ENCODE measurements at places on chromosomes 7 and 10. TPM values are rescaled to one million over a fixed set of nuclear protein-coding genes. Genes with fewer than 3 reads are reported as not detected.
A peak's percentile ranks its signal among the peaks of the same experiment; 100 is the strongest.

DNA sequence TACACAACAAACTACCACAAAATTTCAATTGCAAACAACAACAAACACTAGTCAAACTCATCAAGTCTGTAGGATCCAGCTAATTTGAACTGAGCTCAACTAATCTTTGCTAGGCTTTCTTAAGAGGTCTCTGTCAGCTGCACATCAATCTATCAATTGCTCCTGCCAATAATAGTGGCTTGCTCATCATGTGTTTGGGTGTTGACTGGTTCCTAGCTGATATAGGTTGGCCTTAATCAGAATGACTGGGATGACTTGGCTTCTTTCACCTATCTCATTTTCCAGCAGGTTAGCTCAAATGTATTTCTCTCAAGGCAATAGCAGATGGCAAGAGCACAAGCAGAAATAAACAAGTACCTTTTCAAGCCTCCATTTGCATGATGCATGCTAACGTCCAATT, 370.3 kb upstream of the NFE2L3 start:
- DNase-seq: no peak

DNA sequence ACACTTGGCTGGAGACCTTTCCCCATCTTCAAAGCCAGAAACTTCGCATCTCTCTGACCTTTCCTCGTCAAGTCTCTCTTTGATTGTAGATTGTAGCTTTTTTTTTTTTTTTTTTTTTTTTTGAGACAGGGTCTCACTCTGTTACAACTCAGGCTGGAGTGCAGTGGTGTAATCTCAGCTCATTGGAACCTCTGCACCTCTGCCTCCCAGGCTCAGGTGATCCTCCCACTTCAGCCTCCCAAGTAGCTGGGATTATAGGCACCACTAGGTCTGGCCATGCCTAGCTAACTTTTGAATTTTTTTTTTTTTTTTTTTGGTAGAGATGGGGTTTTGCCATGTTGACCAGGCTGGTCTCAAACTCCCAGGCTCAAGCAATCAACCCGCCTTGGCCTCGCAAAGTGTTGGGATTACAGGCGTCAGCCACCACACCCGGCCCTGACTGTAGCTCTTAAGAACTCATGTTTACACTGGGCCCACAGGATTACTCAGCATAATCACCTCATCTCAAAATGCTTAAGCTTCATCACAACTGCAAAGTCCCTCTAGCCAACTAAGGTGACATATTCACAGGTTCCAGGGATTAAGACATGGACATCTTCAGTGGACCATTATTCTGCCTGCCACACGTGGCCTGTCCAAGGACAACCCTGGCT, 11.7 kb downstream of the POLL start:
- no peak for DNase-seq

DNA sequence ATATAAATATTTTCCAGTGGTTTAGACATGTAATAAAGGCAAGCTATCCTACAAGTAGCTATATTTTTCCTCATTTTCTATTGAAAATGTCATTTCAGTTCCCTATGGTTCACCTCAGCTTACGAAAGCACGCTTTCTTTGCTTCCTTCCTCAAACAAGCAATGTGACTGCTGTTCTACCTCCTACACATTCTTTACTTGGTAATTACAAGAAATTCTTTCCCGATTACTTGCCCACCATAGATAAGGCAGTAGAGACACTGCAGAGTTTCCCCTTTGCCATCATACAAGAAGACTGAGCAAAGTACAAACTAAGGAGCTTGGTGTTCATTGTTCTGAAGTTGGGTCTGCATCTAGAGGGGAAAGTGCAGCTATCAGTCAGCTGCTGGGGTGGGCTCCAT, 249.4 kb downstream of the CRPPA start:
- no peak for DNase-seq

DNA sequence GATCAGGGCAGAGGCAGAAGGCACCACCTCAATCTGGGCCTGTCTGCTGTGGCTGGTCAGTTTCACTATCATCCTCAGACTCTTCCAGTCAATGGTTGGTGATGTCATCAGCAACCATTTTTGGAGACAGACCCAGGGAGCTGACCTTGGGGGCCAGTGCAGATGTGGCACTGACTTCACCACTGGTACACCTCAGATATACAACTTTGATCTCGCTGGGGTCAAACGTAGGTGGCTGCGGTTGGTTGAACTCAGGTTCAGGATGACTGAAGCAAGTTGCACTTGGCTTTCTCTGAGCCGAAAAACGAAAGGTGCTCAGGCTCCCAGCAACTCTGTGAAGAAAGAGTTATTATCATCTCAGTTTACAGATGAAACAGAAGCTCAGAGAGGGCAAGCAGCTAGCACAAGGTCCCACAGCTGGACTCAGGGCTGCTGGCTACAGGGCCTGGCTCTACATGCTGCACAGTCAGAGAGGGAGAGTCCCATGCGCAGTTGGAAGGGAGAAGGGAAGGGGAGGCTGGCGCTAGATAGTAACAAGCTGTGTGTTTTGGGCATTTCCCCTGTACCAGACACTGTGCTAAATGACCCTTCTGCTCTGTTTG, 27.2 kb downstream of the ANKRD16 start:
- no peak for DNase-seq

DNA sequence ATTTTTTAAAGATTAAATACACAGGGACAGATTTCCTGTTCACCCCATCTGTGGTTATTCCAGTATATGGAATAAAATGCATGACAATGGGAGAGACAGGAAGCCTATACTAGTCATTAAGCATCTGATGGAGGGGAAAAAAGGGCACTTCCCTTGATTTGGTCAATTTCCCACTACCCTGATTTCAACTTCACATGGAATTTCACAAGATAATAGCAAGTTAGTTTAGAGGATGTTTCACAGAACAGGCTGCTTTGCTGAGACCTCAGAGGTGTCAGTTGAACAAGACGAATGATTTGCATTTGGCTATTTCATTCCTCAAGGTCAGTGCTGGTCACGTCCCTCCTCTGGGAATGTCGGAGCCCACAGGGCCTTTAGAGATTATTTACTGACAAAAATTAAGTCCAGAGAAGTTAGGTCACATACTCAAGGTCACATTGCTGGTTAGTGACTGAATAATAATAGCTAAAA, 4.7 kb upstream of the ITPRIP start:
- no peak for DNase-seq

- no peak for DNase-seq
Observed at GRCh38 chr10:27157150-27157549, 2.0 kb downstream of the MASTL start.

- peak; percentile 32 for DNase-seq
Observed at GRCh38 chr7:107609811-107610261, 29.8 kb downstream of the BCAP29 start.

ARMC3 gene
- polyA plus RNA-seq: 10.5 TPM

DNA sequence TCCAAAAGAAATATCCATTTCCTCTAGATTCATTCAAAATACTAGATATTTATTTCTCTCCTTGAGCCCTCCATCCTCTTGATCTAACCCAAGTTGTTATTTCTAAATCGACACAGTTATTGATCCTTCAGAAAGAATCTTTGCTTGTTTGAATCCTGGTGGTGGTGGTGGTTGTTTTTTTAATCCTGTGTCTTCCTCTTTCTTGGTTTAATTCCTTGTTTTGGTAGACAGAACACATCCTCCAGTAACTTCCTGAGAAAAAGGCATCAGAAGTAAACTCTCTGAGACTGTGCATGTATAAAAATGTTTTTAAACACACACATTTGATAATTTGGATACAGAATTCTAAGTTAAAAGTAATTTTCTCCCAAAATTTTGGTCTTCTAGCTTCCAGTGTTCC, 49.9 kb downstream of the SIRT1 start:
- DNase-seq: no peak

DNA sequence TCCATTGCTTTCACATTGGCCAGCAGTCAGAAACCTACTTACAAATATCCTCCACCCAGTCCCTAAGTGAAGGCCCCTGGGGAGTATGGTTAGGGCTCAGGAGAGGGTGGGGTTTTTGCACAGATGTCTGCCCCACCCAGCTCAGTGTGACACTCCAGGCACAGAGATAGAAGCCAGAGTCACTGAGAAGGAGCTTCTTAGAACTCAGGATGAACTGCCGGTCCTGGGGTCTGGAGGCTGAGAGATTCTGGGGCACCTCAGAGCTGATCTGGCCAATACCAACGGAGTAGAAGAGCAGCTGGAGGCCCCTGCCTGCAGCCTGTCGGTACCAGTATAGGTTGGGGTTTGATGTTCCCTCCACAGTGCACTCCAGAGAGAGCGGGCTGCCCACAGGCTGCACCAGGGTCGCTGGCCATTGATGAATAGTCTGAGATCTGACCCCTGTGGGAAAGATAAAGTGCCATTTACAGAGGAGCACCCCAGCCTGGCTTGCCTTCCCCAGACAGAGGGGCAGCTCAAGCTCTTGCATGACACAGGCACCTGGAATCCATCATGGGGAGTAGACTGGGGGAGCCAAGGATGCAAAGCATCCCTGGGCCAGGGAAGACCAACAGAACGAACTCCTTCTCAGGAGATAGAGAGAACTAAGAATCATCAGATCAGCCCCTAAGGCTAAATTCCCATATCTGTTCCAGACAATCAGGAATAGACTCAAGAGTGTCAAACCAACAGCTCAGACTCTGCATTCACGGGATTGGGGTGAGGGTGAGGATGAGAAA, 41.9 kb downstream of the PRSS2 start:
- DNase-seq: no peak

C10orf143 gene
- 4.2 TPM for polyA plus RNA-seq

CLEC2L gene
- polyA plus RNA-seq: 0.11 TPM

FRMD4A gene
- 49.3 TPM for polyA plus RNA-seq

TWIST1 gene
- 0.46 TPM for polyA plus RNA-seq

ADAMTS14 gene
- 8.3 TPM for polyA plus RNA-seq

CNTNAP2 gene
- polyA plus RNA-seq: 39.8 TPM

ZNF804B gene
- 0.06 TPM for polyA plus RNA-seq

GRCh38 chr10:60368875-60369546, 20.7 kb downstream of the ANK3 start:
- no peak for DNase-seq

DNA sequence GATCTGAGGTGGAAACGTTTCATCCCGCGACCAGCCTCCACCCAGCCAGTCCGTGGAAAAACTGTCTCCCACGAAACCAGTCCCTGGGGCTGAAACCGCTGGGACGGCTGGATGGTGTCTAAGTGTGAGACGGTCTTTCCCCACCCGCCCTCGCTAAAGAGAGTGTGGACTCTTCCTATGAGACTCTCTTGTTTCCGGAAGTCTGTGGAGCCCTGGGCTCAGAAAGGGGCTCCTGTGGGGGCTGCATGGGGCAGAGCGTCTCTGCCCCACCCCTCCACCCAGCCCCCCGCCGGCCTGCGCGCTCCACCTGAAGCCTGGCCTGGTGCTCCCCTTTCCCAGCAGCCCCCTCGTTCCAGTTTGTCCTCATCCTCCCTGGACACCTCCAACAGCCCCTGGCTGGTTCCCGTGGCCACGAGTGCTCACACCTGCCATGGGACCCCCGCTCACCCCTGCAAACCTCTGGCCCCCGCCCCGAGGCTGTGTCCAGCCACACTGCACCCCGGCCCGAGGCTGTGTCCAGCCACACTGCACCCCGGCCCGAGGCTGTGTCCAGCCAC, 28.7 kb downstream of the CFAP46 start:
- no peak for DNase-seq

DNA sequence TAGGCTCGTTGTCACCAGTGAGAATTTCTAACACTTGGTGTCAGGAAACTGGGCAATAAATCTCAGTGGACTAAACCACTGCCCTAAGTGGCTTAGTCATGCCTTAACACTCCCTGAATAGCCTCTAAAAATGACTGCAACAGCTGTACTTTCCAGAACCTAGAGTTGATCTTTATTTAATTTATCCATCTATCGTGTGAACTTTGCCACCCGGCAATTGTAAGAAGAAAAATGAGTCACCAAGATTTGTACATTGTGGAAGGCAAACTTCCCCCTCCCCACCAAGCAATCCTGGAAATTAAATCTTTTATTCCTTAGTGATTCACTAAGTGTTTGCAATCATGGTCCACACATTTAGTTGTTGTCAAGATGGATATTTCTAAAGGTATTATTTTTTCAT, 47.1 kb downstream of the NXPH1 start:
- DNase-seq: no peak

NRG3 gene
- polyA plus RNA-seq: 1.2 TPM

All from right lung (tissue), 10 donors.